ENCODE measurements at places on chromosomes 4 and X.

GRCh38 chr4:51909236-51909703 is 66.3 kb downstream of the DCUN1D4 start:
- DNase-seq, result no peak

DNA sequence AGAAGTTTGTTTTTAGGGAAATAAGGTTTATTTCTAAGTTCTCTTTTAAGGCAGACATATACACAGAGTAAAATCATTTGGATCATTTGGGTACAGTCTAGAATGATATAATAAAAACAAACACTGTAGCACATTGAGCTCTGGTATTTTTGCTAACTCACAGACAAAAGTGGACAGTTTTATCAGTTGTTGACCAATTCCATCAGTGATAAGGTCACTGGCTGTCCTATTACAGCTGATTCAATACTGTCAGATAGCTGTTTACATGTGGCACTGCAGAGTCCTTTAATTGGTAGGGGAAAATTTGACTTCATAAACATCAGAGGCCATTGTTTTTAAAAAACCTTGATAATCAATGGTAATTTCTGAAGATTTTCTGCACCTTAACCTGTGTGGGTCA is 3.5 kb downstream of the IBSP start:
- no peak for DNase-seq

- DNase-seq, result no peak
Observed at GRCh38 chr4:12519426-12519825, 964.7 kb downstream of the RAB28 start.

GRCh38 chr4:53914313-53915016 is 149.9 kb downstream of the CHIC2 start:
- DNase-seq, result no peak

GRCh38 chr4:86664959-86665358 is 70.8 kb downstream of the PTPN13 start:
- no peak for DNase-seq

DNA sequence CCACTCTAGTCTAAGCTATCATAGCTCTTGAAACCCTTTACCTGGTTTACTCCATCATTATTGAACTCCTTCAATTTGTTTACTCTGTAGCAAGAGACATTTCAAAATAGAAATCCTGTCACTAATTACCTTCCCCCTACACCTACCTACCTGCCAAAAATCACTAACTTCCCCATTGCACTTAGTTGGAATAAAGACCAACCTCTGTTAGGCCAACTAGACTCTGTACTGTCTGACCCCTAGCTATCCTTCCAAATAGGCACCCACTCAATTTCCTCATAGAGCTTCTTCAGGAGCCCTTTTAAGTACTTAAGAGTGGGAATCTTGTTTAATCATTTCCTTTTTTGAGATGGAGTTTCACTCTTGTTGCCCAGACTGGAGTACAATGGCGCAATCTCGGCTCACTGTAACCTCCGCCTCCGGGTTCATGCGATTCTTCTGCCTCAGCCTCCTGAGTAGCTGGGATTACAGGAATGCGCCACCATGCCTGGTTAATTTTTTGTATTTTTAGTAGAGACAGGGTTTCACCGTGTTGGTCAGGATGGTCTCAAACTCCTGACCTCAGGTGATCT is 8.9 kb upstream of the CDKL2 start:
- no peak for DNase-seq

GRCh38 chrX:132953354-132953753 is 5.1 kb downstream of the HS6ST2 start:
- no peak for DNase-seq

- no peak for DNase-seq
Observed at GRCh38 chrX:4179031-4179430, 465.6 kb upstream of the PRKX start.

DNA sequence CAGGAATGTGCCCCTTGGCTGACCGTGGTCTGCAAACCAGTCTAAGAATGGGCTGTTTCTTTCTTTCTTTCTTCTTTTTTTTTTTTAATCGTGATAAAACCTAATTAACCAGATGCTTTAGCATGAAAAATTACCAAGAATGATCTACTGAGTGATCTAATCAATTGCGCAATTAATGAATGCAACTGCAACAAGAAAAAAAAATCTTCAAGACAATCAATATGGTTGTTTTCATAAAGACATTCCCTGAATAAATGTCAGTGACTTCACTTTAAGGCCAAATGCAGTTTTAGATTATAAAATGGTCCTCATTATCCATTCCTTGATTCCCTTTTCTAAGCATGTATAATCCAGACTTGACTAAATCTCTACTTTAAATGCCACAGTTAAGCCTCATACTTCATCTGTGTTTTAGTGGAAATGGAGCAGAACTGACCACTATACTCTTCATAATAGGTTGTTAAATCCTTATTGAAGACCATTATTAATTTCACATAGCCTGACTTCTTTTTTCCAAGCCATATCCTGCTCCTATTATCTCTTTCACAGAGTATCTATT is 51.6 kb upstream of the SETD7 start:
- DNase-seq, result no peak

DNA sequence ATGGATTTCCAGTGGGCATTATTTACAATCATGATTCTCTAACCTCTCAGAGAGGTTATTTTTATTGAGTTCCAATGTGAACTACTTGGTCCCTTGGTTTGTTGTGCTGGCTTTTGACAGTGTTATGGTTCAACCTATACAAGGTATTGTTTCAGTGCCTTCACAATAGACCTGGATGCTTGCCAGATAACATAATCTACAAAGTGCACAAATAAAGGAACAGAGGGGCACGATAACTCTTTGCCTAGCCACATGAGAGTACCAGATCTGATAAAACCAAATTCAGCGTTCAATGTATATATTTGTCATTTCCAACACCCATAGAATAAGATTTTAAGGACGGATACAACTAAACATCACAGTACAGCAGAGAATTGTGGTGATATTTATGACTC is 120.8 kb downstream of the RASL11B start:
- DNase-seq, result no peak

GRCh38 chr4:33062155-33062806 is 2342.1 kb downstream of the PCDH7 start:
- DNase-seq, result no peak

GRCh38 chr4:28388471-28388870 is 1527.8 kb downstream of the STIM2 start:
- no peak for DNase-seq

DNA sequence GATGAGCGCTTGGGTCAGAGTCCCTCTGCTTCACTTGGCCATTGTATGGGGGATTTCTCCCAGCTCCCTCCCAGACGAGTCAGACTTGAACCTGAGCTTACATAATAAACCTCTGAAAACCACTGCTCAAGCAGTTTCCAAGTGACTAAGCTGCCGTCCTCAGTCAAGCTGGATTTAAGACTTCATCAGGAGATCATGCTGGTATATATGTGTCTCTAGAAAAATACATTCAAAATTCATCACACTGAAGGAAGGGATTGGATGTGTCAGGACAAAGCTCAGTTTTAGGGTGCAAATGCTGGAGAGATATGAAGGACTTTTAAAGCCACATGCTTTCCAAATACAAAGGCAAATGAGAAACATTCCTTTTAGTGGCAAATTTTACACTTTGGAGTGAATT is 114.3 kb downstream of the QDPR start:
- DNase-seq, result no peak

DNA sequence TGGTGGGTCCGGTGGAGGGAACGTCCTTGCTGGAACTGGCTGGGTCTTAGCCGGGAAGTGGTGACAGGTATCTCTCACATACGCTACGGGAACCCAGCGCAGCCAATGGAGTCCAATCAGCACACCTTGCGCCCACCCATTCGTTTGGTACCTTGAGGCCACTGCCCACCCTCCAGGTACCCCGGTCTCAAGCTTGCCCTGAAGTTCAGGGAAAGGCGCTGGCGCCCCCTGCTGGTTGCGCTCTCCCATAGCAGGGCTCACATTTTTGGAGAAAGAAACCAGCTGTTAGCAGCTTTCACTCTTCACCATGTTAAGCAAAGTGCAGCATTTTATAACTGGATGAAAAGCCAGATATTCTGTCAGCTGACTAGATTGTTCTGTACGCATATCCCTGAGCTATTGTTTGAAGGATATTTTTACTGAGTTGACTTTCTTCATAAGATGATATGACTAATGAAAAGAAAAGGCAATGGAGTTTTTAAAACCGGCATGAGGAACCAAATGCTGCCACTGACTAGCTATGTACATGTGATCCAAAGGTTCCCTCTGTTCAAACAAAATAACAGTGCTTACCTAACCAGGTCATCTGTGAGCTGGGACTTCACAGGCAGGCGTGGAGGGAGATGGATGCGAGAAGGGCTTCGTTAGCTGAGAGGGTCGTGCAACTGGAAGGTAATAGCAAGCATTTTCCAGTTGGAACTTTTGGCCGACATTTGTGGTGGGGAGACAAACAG is 43.7 kb downstream of the OTOP1 start:
- DNase-seq, result no peak

GRCh38 chrX:153922932-153923857 is 2.9 kb downstream of the ARHGAP4 start:
- DNase-seq, result no peak

GRCh38 chr4:30245140-30245539 is 475.0 kb upstream of the PCDH7 start:
- DNase-seq, result no peak

GRCh38 chr4:25290490-25291067 is 22.0 kb upstream of the ZCCHC4 start:
- no peak for DNase-seq

DNA sequence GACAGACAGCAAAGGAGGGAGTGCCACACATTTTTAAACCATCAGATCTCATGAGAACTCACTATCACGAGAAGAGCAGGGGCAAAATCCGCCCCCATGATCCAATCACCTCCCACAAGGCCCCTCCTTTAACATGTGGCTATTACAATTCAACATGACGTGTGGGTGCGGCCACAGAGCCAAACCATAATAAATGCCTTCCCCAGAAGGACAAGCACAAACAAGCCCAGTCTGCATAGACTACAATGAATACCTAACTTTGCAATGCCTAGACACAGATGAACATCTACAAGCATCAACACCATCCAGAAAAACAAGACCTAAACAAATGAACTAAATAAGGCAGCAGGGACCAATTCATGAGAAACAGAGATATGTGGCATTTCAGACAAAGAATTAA is 12.3 kb downstream of the ETDA start:
- DNase-seq, result no peak

DNA sequence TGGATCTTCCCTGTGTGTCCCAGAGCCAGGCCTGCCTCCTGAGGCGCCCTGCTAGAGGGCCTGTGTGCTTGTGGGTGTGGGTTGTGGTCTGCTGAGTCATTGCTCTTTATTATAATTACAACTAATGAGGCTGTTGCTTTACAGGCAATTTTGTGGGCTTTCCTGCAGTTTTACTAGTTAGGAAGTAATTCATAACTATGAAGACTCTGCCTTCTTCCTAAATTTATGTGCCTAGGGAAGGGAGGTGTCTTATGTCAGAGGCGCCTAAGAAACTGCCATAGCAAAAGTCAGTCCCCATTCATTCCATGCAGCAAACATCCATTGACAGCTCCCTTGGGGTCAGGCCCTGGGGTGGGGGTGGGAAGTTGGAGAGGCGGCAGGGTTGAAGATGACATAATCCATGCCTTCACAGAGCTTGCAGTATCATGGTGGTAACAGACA is 359.2 kb downstream of the IDS start:
- no peak for DNase-seq

GRCh38 chrX:1658071-1658491 is 43.2 kb downstream of the ASMT start:
- no peak for DNase-seq

DNA sequence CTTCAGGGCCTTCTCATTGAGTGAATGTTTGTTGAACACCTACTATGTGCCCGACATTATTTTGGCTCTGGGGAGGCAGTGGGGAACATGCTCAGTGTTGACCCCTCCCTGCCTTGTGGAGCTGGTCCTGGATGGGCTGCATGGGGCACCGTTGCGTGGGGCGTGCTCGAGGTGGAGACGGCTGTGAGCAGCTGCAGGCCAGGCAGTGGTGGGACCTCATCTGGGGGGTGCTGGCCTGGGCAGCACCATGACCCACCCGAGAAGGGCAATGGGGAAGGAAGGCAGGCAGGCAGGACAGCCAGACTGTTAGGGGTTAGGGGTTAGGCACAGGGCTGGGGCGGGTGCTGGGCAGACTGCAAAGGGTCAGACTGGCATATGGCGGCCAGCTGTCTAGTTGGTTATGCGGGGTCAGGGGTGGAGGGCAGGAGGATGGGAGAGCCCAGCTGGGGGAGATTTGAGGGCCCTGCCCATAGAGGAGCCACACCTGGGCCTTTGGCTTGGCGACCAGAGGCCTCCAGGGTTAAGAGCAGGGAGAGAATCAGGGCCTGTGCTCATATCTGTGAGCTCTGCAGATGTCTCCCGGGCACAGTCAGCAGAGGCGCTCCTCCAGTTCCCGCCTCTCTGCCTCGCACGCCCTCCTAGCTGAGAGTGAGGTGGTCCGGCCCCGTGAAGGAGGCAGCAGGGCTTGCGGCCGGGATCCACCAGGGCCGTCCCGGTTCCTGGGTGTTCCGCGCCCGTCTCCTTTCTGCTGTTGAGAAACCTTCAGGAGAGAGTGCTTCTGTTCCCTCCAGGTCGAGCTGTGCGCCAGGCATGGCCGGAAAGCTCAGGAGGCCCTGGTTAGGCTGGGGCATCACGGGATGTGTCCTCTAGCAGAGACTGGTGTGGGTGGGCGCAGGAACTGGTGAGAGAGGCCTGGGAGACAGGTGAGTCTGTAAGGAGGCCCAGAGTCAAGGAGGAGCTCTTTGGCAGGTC is 73.3 kb downstream of the RGS12 start:
- DNase-seq, result no peak

- no peak for DNase-seq
Observed at GRCh38 chrX:150648296-150648940, 44.8 kb upstream of the MTMR1 start.

GRCh38 chrX:106484233-106484632 is 127.5 kb upstream of the RADX start:
- no peak for DNase-seq

DNA sequence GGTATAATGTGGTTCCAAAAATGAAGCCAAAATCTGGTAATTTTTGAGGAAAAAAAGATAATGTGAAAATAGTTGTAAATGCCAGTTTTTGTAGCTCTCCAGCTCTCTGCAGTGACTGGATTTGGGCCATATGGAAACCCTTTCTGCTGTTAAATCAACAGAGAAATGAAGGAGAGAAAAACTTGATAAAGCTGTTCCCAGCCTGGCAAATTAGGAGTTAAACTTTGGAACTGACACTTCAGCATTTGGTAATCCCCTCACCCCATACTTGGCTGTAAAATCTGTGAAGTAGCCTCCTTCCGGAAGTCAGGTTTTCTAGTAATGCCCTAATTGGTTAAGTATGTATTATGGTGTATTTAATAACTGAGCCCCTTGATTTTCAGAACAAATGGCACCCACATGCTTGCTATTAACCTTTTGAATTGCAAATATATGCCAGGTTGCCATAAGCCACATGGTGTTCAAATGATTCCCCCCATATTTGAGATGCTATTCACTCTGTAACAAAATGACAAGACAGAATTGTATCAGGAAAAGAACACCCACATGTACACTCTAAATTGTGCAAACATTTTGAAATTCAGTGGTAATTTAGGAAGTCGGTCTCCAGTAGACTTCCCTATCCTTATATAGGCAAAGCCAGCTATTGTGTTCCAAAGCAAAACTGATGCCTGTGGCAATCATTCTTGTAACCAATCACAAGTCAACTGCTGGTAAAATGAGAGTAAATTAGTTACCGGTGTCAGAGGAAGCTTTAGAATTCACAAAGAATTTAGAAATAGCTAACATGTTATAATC is 96.3 kb upstream of the ADAMTS3 start:
- DNase-seq, result no peak

- no peak for DNase-seq
Observed at GRCh38 chr4:140996766-140997165, 136.5 kb downstream of the RNF150 start.
